ENCODE measurements at places on chromosomes 3 and 15. TPM values are rescaled to one million over a fixed set of nuclear protein-coding genes. Genes with fewer than 3 reads are reported as not detected.

DNA sequence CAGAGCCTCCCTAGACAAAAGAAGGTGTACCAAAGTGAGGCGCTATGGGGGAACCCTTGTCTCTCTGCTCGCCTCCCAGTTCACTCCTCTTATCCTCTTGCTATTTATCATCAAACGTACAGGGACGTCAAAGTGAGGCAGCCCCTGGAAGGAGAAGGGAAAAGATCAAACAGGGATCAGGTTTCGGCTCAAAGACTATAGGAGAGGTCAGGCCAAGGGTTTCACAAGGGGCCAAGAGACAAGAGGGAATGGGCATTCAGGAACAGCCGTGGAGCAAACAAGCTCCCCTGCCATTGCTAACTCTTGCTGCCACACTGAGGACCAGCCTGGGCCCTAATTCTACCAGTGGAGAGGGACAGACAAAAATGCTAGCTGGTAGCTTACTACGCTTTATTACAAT, 168.7 kb downstream of the GREM1 start:
- H3K27ac ChIP-seq = no peak overlapping the region
- H3K27me3 ChIP-seq = no peaks in the 10 kb centered on the region
- H3K36me3 ChIP-seq = no peaks in the 10 kb centered on the region
- H3K4me1 ChIP-seq = peaks cover 15% of the 10 kb centered on the region

The ASB14 gene
- total RNA-seq = not detected

The KIF23 gene
- 193 TPM for total RNA-seq

DNA sequence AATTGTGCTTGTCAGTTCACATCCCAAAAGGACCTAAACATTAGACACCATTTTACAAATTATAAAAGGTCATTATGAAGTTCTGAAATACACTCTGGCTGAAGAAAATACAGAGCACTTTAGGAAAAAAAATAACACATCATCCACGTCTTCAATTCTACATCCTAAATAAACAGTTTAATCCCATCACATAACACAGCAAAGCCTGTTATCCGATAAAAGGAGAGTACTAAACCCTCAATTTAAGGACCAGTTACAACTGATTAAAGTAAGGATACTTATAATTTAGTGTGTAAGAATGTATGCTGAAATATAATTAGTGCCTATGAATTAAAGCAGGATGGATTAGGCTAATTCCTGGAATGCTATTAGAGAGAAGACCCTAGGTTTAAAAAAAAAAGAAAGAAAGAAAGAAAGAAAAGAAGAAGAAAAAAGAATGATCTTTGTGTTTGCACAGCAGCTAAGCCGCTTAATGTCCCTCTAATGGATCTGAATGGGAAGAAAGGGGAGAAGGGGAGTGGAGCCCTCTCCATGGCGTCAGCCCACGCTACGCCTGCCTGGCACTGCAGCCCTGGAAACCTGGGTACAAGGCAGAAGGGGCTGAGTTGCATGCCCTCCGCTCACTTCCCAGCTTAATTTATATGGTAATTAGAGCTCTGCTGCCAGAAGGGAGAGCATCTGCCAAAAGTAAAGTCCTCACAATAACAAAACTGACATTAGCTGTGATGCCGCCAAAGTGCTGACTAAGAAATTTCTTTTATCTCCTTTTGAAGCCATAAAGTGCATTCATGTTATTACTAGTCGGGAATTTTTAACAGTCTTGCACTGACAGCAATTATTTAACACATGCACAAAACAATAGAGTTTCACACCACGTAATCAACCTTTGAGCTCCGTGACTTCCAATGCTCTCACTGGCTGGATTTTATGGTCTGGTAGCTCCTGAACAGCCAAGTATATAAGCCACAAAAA, 90.0 kb downstream of the FSIP1 start:
- H3K4me1 ChIP-seq = peaks cover 59% of the 10 kb centered on the region
- no peaks in the 10 kb centered on the region for H3K27me3 ChIP-seq
- H3K4me3 ChIP-seq = peak overlapping the region; percentile 23
- no peaks in the 10 kb centered on the region for H3K36me3 ChIP-seq
- peak overlapping the region; percentile 80 for H3K27ac ChIP-seq

GRCh38 chr3:107128946-107129345, 248.3 kb upstream of the CCDC54 start:
- no peak for DNase-seq
- no peaks in the 10 kb centered on the region for H3K27me3 ChIP-seq
- no peaks in the 10 kb centered on the region for H3K36me3 ChIP-seq
- H3K4me1 ChIP-seq = peaks cover 6% of the 10 kb centered on the region
- no peak overlapping the region for H3K27ac ChIP-seq

DNA sequence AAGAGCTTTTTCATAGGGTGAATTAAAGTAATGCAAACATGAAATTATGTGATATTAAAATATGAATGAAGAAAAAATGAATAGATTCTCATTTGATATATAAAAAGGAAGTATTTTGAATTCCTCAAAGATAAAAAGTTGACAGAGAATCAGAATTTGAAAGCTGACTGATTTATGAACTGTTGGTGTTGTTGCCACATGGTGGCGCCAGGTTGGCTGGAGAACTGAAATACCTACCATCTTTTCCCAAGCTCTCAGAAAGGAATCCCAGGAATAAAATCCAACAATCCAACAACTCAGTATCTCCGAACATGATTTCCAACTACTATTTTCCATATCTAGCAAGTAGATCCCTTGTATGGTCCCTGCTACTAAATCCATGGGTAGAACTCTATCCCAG, 3.1 kb downstream of the MYRIP start:
- DNase-seq = peak; percentile 43
- no peak overlapping the region for H3K4me3 ChIP-seq
- H3K27ac ChIP-seq = no peak overlapping the region
- peaks cover 51% of the 10 kb centered on the region for H3K27me3 ChIP-seq
- H3K36me3 ChIP-seq = no peaks in the 10 kb centered on the region
- peaks cover 14% of the 10 kb centered on the region for H3K4me1 ChIP-seq

DNA sequence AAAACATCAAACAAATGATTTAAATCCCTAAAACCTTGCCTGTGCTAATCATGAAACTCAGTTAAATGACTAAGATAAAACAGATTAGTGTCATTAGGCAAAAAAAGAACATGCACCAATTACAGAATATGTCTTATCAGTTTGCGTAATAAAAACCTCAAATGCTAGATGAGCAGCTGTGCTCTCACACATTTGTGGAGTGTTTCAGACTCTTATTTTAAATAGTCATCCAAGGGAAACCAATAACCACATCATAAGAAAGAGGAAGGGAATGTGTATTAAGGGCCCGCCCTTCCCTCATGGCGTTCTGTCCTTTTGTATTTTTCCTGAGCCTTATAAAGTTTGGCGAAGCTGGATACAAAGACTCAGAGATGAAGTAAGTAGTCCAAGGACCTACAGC, 6.6 kb downstream of the SAMMSON start:
- H3K36me3 ChIP-seq = no peaks in the 10 kb centered on the region
- no peak for DNase-seq
- no peak overlapping the region for H3K4me3 ChIP-seq
- peaks cover 4% of the 10 kb centered on the region for H3K4me1 ChIP-seq
- no peak overlapping the region for H3K27ac ChIP-seq

GRCh38 chr15:47755941-47756340, 38.6 kb downstream of the SEMA6D start:
- H3K27me3 ChIP-seq = no peaks in the 10 kb centered on the region
- H3K27ac ChIP-seq = no peak overlapping the region
- no peaks in the 10 kb centered on the region for H3K4me1 ChIP-seq

DNA sequence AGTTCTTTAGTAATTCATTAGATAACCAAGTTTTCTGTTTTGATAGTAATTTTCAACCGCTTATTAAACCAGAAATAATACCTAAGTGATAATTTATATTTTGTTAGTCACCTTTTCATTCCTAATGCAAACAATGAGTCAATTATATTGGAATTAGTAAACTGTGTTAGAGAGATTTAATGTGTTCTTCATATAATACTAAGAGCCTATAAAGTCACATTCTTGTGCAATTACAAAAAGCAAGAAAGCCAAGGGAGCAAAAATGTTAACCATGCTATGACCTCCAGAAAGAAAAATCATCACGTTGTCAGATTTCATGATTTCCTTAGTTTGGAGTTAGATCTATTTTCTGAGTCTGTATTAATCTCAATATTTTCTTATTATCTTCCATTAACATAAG, 108.8 kb upstream of the SAMMSON start:
- DNase-seq = no peak
- H3K36me3 ChIP-seq = no peaks in the 10 kb centered on the region
- no peaks in the 10 kb centered on the region for H3K27me3 ChIP-seq
- H3K4me1 ChIP-seq = peaks cover 14% of the 10 kb centered on the region
- no peak overlapping the region for H3K27ac ChIP-seq
- no peak overlapping the region for H3K4me3 ChIP-seq

GRCh38 chr15:57735431-57735830, 28.9 kb downstream of the POLR2M start:
- H3K36me3 ChIP-seq = no peaks in the 10 kb centered on the region
- H3K4me3 ChIP-seq = no peak overlapping the region
- H3K4me1 ChIP-seq = no peaks in the 10 kb centered on the region
- DNase-seq = no peak

- H3K27ac ChIP-seq = no peak overlapping the region
- DNase-seq = no peak
- H3K4me1 ChIP-seq = peaks cover 7% of the 10 kb centered on the region
- H3K27me3 ChIP-seq = peaks cover 19% of the 10 kb centered on the region
These were observed 7.0 kb downstream of the GABRA5 start for GRCh38 chr15:26873846-26874245.

The NPRL2 gene
- total RNA-seq = 35.7 TPM

The CLEC3B gene
- not detected for total RNA-seq

The MOBP gene
- not detected for total RNA-seq
